HT1080 (cell line): ENCODE measurements at places on chromosomes 16 and 17. TPM values are rescaled to one million over a fixed set of nuclear protein-coding genes. Genes with fewer than 3 reads are reported as not detected.

GRCh38 chr17:336110-337021 lies 16.2 kb downstream of the RPH3AL start:
- DNase-seq: no peak

DNA sequence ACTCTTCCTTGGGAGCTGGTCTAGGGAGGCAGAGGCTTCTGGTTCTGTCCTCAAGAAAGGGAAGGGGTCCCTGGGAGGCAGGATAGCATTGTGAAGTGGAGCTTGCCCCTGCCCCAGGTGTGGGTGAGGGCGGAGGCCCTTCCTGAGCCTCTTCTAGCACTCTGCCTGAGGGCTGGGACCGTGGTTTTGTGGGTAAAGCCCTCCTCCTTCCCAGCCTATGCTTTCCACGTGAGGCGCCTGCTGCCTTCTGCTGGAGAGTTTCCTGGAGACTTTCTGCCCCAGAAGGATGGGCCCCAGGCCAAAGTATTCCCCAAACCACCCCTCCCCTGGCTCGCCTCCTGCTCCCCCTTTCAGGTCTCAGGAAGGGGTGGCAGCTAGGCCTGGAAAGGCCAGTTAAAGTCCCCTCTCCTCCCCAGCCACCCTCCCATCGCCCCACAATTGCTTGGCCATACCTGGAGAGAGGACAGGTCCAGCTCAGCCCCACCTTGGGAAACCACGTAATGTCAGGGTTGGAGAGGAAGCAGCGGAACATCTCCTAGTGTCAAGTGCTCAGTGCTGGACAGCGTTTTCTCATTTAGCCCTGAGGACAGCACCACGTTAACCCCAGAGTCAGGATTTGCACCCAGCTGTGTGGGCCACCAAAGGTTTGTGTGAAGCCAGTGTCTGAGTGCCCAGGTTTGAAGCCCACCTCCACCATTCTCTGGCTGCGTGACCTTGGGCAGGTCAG lies 5.6 kb downstream of the SBK1 start:
- no peak for DNase-seq

DNA sequence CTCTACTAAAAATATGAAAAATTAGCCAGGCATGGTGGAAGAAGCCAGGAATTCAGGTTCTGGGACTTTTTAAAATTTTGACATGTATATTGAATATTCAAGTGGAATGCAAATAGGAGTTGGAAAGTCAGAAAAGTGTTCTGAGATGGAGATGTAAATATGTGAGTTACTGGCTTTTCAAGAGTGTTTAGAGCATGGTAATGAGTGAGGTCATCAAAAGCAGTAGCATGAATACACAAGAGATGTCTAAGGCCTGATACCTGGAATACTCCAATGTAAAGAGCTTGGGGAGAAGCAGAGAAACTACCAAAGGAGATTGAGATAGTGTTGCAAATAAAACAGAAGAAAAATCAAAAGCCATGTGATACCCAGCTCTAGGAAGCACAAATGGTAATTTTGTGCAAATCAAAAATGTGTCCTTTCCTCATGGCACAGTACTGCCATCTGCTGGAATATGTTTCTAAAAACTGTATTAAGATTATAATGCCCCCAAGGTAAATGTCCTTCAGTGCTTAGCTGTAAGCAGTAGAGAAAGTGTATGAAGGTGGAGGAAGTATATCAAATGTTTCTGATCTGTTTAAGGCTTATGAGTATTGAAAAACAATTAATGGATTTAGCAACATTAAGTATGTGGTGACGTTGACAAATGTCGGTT lies 908.4 kb downstream of the KCNJ18 start:
- peak; percentile 46 for DNase-seq

DNA sequence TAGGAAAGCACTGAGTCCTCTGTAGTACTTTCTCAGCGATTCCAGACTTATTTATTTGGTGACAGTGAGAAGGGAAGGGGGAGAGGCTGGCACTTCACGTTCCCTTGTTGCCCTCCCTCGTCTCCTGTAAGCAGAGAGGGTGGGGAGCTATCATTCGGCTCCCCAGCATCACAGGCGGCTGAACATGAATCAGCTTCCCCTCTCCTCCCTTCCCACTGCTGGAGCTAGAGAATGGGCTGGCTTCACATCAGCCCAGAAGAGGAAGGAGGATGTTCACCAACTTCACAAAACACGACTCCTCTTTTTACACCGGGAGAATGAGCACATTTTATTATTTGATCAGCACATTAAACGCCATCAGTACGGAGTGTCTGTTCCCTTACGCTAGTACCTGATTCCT lies 6.7 kb upstream of the CMIP start:
- DNase-seq: peak; percentile 48

DNA sequence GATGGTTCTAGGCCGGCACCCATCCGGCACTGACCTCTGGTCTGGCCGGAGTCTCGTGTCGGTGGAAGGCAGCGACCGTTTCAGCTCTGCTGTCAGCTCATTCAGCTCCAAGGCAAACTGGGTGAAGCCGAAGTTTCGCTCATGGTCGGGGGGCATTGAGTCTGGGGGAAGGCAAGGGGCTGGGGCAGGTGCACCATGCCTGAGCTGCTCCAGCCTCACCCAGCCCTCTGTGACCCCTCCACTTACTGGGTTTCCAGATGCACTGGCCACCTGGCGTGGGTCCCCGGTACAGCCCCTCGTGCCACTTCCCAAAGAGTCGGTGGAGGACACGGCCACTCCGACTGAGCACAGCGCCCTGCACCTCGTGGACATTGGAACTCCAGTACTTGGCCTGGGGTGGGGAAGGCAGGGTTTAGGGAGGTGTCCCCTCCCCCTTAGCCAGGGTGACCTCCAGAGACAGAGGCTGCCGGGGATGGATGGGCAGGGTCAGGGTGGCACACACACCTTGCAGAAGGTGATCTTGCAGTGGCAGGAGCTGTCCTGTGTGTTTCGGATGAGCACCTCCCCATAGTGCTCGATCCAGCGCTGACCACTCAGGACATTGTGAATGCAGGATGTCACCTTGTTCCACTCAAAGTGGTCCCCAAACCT lies 12.6 kb downstream of the OSBPL7 start:
- no peak for DNase-seq

DNA sequence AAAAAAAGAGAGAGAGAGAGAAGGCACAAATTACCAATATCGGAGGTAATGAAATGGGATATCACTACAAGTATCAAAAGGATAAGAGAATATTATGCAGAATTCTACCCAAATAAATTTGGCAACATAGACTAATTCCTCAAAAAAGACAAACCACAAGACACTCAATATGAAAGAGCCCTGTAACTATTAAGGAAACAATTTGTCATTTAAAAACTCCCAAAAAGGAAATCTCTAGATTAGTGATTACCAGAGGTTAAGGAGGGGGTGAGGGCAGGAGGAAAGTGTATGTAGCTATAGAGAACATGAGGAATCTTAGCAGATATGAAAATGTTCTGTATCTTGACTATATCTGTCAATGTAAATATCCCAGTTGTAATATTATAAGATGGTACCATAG lies 54.0 kb downstream of the CFDP1 start:
- no peak for DNase-seq

GRCh38 chr17:37219876-37220606 lies 155.7 kb upstream of the C17orf78 start:
- no peak for DNase-seq

DNA sequence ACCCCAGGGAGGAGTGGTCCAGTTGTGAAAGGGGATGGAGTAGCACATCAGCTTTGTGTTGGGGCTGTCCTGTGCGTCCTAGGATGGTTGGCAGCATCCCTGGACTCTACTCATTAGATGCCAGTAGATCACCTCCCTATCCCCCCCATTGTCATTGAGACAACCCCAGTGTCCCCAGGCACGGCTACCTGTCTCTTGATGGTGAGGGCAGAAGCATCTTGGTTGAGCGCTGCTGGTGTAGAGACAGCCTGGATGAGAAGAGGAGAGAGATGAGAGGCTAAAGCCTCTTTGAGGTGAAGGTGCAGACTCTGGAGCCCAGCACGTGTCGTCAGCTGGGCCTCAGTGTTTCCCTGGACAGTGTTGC lies 55.4 kb downstream of the TNFRSF13B start:
- no peak for DNase-seq

- DNase-seq: no peak
These were observed 82.1 kb downstream of the TIMM22 start for GRCh38 chr17:1078831-1079561.

- no peak for DNase-seq
These were observed 175.9 kb downstream of the XYLT1 start for GRCh38 chr16:17294856-17295255.

GRCh38 chr17:67098006-67098405 lies 53.7 kb downstream of the CACNG1 start:
- DNase-seq: no peak

- DNase-seq: no peak
These were observed 33.4 kb downstream of the DCUN1D3 start for GRCh38 chr16:20866801-20867200.

DNA sequence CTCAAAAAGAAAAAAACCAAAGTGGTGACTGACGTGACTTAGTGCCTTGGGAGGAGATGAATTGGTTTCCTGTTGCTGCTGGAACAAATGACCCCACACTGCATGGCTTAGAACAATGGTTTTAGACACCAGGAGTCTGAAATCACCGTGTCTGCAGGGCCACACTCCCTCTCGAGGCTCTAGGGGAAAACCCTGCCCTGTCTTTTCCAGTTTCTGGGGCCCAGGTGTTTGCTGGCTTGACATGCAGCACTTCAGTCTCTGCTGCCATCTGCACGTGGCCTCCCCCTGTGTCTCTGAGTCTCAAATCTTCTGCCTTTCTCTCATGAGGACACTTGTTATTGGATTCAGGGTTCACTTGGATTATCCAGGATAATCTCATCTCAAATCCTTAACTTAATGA lies 323.8 kb upstream of the TNRC6C start:
- DNase-seq: no peak

DNA sequence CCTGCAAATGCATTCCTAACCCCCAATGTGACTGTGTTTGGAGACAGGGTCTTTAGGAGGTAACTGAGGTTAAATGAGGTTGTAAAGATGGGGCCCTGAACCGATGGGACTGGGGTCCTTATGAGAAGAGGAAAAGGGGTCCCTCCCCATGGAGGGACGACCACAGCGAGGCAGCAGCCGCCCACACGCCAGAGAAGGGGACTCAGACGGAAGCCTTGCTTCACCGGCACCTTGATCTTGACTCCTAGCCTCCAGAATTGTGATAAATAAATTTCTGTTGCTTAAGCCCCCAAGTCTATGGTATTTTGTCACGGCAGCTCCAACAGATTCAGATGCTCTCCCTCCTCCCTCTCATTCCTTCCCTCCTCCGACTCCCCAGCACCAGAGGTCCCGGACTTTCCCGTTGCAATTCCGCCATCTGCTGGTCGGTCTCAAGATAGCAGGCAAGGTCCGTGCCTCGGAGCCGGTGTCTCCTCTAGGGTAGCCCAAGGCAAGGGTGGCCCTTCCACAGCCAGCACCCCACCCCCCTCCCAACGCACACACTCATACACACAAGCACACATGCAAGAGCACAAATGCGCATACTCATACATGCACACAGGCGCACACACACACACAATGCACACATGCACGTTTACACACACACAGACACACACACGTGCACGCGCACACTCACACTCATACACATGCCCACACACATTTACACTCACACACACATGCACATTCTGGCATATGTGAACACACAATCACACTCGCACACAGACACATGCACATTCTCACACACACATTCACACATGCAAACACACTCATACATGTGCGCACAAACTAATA lies 23.1 kb upstream of the C16orf78 start:
- DNase-seq: peak; percentile 26

DNA sequence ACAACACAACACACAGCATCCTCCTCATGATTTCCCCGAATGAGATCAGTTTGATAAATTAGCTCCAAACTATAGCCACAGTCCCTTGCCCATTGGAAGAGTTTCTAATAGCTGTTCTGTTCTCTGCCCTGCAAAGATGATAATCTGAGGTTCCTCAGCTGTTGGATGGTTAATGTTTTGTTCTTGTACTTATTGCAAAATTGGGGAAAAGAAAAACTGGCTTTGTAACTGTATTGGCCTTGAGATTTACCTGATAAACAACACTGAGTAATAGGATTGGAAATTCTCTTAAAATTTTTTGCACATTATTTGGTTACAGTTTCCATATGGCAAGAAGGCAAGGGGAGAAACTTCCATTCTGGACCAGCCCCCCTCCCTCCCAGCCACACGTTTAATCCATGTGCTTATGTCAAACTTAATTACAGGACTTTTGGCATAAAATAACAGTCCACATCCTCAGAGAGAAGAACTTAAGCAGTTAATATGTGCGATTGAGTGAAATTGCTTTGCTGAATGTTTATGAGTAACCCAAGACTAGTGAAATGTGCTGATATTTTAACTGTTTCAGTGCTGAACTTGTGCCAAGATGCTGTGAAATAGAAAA lies 119.1 kb upstream of the ZFHX3 start:
- DNase-seq: no peak

DNA sequence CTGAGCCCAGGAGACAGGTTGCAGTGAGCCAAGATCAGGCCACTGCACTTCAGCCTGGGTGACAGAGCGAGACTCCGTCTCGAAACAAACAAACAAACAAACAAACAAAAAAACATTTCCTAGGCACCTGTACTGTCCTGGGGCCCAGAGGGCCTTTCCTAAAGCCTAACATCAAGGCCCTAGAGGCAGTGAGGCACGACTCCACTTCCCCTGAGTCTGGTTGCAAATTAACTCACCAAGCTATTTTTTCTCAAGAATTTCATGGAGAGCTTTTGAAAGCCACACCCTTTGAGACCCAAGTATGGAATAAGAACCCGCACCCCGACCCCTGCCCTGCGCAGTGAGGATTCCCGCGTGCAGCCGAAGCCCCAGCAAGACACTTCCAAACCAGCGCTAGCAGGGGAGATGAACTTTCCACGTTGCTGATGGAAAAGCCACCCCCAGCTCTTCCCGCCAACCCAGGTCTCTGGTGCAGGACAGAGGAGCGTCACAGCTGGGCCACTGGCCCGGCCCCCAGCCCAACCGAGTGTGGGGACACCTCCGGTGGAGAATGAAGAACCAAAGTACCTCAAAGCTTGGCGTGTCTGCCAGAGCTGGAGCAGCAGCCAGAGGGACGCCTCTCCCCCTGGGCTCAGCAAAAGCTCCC lies 1.2 kb downstream of the CHST5 start:
- DNase-seq: no peak

GRCh38 chr17:39928858-39929645 lies 1.5 kb downstream of the LRRC3C start:
- peak; percentile 92 for DNase-seq

DNA sequence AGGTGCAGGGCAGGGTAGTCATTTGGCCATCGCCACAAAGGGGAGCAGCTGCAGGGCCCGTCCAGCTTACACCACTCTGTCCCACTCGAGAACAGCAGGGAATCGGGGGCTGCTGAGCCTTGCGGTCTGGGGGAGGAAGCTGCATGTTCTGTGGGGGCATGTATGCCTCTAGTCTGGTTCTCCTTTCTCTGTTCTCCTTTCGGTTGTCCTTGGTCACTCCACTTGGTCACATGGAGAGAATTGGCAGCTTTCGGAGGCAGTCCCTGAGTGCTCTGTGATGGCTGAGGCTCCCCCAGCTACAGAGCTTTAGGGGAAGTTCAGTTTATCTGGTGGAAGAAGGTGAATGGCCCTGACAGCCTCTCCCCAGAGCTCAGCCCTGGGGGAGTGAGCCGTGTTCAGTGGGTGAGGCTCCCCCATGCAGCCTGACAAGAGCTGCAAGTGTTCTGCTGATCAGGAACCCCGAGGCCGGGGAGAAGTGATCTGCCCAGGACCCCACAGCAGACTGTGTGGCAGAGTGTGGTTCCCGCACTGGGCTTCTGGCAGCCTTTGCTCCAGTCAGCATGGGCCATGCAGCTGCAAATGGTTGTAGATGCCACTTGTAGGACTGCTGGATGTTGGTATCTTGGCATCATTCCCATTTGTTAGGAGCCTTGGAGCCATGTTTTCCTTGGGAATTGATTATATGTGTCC lies 22.3 kb upstream of the SMPD3 start:
- no peak for DNase-seq

Gene KCNG4
- not detected in 2 replicates for total RNA-seq

Gene GNGT2
- total RNA-seq: 10.9 and 17.1 TPM in 2 replicates
